ENCODE measurements at places on chromosomes 3 and 15.

- no peak for DNase-seq
Measured at GRCh38 chr3:187167777-187168176, 28.5 kb upstream of the RPL39L start.

DNA sequence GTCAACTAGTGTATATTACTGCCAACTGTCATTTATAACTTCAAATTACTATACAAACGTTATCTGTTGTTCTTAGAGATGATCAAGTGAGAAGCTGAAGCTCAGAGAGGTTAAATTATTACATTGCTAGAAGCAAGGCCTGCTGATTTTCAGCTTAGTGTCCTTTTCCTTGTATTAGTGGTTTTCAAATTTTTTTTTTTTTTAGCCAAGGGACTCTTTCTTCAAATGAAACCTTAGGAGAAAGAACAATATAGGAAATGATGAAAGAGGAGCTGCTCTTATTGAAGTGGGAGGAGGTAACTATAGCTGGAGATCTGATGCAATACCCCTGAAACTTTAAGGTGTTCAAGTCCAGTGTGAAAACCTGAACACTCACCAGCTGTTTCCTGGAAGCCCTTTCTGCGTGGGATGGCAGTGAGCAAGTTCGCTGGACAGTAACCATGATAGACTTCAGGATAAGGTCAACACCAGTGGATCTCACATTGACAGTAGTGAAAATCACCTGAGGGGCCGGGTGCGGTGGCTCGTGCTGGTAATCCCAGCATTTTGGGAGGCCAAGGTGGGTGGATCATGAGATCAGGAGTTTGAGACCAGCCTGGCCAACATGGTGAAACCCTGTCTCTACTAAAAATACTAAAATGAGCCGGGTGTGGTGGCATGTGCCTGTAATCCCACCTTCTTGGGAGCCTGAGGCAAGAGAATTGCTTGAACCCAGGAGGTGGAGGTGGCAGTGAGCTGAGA, 376.2 kb downstream of the EDEM1 start:
- DNase-seq, result no peak

- DNase-seq, result no peak
Measured at GRCh38 chr15:57272771-57273357, 103.4 kb upstream of the CGNL1 start.

- DNase-seq, result no peak
Measured at GRCh38 chr3:169636928-169637327, 26.6 kb downstream of the MECOM start.

- no peak for DNase-seq
Measured at GRCh38 chr3:31960793-31961431, 20.1 kb downstream of the OSBPL10 start.

GRCh38 chr15:77097248-77097721, 26.4 kb upstream of the TSPAN3 start:
- DNase-seq, result no peak

DNA sequence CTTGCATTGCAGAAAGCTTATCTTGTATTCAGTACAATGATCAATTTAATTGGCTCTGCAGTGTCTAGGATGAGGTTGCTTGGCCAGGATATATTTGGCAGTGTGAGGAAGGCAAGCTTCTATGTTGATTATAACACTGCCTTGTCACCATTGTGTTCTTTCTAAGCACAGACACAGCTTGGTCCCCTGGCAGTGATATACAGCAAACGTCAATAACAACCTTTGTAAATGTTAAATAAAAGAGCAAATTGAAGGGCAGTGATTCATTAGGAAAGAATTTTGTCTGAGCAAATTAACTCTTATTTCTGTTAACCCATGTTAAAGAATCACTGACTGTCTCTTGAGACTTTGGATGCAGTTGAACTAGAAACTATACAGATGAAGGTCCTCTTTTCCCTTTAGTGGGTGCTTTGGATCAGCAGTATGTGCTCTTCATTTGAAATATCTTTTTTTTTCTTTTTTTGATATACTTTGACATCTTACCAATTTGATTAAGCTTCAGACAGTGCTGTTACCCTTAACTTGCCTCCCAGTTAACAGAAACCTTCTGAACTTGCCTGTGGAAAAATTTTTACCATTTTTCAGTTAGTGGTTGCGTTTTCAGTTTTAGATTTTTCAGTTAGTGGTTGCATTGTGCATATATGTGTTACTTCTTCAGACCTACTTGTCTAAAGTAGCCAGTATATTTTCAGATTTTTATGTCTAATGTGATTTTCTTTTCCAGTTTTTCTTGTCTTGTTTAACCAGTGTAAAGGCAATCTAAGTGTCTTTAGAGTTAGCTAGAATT, 199.8 kb downstream of the TCF12 start:
- no peak for DNase-seq

GRCh38 chr3:167808910-167809309, 73.4 kb downstream of the SERPINI1 start:
- DNase-seq, result no peak

DNA sequence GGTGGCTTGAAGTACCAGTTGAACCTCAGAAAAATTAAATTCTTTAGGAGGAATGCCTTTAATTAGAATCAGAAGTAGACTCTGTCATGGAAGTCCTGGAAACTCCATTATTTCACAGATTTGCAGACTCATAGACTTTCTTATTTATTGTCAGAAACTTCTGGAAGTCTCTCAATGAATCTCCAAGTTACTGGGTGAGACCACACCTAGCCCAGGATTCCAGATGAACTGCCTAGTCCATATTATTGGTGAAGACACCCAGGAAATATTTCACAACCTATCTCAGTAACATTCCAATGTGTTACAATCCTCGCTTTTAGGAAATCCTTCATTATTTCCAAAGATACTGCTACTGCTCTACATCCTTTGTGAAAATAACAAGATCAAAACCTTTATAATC, 6.5 kb upstream of the THBS1 start:
- DNase-seq, result no peak

DNA sequence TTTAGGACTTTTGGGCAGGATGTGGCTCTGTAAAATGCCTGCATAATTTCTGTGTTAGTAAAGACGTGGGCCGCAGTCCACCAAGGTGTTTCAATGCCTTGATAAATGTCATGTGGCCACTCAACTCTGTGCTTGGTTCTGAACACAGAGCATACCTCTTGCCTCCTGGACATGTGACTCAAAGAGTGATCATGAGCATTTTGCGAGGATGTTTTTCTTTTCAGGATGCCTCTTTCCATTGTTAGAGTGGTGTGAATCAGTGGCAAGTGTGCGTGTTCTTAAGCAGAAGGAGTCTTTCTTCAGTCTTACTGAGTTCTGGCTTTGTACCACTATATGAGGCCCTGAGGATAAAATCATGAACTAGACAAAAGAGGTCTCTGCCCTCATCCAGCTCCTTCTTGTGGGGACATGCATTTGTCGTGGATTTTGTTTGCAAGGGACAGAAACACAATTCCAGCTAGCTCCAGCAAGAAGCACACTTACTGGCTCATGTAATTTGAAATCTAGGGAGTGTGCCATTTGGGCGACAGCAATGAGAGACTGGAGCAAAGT, 363.4 kb downstream of the LRTM1 start:
- DNase-seq, result no peak

- DNase-seq, result no peak
Measured at GRCh38 chr15:99590913-99591646, 25.3 kb downstream of the MEF2A start.

- no peak for DNase-seq
Measured at GRCh38 chr3:112136046-112136445, 3.0 kb upstream of the GCSAM start.

DNA sequence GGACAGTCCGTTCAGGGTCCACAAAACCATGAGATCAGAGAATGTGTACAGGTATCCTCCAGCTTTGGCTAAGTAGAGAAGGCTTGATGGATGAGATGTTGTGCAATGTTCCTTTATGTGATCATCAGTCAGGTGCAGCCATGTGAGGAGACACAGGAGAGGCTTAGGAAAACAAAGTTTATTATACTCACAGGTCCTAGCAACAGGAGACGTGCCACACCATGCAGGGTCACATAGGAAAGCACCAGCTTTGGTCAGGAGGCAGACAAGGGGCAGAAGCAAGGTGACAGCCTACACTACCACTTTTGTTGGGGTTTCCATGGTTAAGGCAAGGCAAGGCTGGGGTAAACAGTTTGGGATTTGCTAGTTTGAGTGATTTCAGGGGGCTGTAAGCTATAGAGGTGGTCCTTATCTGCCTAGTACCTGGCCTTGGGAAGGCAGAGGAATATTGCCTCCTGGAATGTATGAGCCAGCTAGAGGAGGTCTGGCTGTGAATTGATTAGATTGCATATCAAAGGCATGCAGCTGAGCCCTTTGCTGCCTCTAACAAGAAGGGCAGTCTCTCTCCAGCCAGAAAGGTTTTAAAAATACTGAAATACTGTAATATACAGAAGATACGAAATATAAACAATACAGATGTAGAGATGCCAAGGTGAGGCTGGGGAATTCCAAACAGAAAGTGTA, 248.6 kb downstream of the RYR3 start:
- DNase-seq, result no peak

DNA sequence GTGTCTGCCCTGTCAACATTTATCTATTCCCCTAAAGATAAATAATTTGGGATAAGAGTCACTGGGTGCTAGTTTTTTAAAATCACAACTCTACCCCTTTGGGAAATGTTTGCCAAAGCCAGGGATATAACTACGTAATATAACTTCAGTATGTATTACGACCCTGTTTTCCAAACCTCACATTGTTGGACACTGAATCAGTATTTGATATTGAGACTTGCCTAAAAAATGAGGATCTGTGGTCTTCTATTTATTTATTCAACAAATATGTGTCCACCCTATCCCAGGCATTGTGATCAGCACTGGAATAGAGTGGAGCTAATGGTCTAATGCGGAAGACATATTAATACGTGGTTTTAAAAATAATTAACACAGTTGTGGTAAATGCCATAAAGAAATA, 4.5 kb upstream of the MGA start:
- DNase-seq, result no peak

GRCh38 chr3:128505771-128506170, 12.8 kb upstream of the GATA2 start:
- no peak for DNase-seq

GRCh38 chr15:49134683-49135341, 20.6 kb downstream of the COPS2 start:
- no peak for DNase-seq

DNA sequence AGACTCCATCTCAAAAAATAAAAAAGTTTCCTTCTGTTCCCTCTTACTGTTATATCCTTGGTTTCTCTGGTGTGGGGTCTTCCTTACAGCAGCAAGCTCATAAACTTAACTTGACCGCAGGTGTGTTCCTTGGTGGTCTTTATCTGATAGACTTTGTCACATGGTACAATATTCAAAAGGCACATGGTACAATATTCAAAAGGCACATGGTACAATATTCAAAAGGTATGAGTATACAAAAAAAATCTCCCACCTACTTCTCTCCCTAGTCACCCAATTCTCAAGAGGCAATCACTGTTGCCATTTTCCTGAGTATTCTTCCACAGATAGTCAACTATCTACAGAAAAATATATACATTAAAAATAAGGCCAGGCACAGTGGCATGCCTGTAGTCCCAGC, 4.5 kb downstream of the PGBD4 start:
- DNase-seq, result no peak

GRCh38 chr3:55726501-55726775, 239.3 kb upstream of the WNT5A start:
- no peak for DNase-seq

- no peak for DNase-seq
Measured at GRCh38 chr15:80703965-80704364, 8.9 kb downstream of the ABHD17C start.

GRCh38 chr15:93180656-93181055, 91.6 kb upstream of the RGMA start:
- DNase-seq, result no peak

- no peak for DNase-seq
Measured at GRCh38 chr3:189338366-189338765, 166.6 kb downstream of the TPRG1 start.

DNA sequence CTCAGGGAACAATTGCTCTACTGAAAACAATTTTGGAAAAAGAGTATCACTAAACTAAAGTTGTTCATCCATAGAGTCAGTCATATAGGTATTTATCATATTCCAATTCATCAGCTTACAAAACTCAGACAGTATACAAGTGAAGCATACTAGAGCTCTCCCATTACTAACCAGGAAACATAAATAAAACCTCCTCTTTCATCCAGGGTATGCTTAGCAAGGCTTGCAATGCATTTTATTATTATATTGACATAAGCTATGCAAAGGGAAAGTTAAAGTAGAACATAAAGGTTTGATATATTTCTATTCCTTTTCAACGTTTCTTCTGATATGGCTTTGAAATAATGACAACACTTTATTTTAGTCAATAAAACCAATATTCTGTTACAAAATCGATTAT, 106.7 kb downstream of the GOLIM4 start:
- DNase-seq, result no peak

DNA sequence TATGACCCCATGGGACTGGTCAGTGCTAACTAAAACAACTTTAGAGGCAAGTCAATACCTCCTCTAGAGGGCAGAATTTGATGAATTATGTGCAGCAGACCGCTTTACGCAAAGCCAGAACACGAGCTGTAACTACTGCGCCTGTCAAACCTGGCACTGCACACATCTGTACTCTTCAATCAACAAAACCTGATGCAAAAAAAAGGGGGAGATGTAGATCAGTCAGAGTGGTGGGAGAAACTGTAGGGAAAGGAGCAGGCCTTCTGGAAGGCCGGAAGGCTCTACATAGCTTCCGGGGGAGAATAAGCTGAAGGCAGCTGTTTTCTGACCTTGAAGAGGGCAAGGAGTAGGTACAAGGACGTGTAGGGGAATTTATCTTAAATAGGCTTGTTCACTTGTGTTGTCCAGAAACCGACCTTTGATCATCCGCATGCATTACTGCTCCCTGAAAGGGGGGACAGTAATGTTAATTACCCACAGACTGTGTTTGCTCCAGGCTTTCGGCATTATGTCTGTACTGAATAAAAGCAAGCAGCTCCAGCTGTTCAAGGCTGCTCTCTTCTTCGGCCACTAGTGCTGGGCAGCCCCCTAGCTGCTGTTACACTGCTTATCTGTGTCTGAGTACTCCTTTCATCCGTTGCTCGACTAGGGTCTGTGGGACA, 41.0 kb downstream of the GPR160 start:
- no peak for DNase-seq

DNA sequence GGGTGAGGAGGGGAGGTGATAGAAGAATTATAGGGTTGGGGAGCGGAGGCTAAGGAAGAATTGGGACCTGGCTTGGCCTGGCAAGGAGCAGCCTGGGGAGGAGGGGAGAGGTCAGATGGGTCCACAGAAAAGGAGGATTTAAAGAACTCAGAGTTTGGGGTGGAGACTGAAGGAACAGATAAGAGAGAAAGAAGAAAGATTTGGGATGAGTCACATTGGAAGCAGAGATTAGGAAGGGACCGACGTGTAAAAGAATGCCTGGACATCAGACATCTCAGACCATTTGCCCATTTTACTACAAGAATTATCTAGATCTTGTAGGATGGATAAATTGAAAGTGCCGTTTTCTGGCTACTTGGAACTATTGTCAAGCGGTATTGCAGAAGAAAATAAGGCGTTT, 10.4 kb downstream of the TCAIM start:
- no peak for DNase-seq

- DNase-seq, result no peak
Measured at GRCh38 chr15:73602446-73602843, 30.7 kb downstream of the NPTN start.

DNA sequence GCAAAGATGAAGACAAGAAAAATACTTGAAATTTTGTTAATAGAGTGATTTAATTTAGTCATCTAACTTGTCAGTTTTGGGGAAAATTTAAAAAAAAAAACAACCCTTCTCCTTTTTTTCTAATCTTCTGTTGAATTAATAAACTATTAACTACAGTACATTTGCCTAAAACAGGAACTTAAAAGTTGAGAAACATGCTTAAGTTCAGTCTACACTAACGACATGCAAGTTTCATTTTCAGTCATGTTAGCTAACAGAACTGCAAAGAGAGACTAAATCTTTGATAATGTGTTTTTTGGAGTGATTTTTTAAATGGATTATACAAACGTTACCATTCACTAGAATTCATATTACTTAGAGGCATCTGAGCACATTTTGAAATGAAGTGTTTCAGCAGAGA, 71.9 kb upstream of the MBNL1 start:
- no peak for DNase-seq

Data from C1 segment of cervical spinal cord (tissue), 14 donors.